ENCODE measurements at places on chromosomes 5 and 9. TPM values are rescaled to one million over a fixed set of nuclear protein-coding genes. Genes with fewer than 3 reads are reported as not detected.

DNA sequence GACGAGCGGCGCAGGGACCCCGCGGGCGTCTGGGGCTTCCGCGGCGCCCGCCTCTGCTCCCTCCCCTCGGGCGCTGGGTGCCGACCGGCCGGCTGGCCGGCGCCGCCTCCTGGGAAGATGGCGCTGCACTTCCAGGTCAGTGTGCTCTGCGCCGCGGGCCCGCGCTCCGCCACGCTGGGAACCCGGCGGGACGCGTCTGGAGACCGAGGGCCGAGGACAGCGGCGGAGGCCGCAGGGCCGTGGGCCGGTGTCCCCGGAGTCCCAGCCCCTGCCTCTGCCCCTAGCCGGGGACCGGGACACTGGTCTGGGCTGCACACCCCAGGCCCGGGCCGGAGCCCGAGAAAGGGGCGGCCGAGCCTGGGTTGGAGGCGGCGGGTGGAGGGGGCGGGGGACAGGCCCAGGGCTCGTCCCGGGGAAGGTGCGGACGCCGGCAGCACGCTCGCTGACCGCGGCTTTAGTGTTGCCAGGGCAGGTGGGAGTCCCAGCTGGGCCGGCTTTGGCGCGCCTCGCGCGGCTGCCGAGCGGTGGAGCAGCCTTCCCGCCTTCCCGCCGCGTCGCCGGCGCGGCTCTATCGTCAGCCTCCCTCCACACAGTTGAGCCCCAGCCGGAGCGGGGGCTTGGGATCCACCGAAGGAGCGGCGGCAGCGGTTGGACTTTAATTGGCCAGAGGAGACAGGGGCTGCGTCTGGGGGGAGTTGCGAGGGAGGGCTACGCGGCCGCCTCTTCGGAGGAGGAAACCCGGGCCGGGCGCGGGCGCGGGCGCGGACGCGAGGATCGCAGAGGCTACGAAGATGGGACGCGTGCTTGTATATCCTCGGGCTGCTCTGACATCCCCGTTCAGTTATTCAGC is at the start of gene RANBP17:
TSS of gene RANBP17 (plus strand) at position 102 of the 850 bp plus-strand sequence.
- peaks cover 3% of the 10 kb centered on the region for H3K4me1 ChIP-seq
- DNase-seq = peak; percentile 64
- 0 out of 2 replicates have a peak within 1 kb of the TSS, but pooled peaks have one; percentile 58 for H3K27ac ChIP-seq
- no peaks in the 10 kb centered on the region for H3K36me3 ChIP-seq
- H3K4me3 ChIP-seq = peak within 1 kb of the TSS; percentile 84

DNA sequence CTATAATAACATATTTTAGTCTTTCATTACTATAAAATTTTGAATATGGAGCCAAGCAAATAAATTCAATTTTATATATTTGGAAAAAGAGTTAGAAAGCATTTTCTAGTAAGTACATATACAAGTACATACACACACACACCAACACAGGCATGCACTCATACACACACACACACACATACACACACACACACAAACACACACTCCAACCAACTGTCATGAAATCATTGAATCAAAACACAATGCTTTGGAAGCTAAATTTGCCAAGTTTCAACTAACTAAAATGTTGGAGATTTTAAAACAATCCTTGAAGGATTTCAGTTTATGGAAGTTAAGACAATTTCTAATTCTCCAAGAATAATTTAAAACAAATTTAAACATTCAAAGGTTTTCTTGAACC is 283.2 kb downstream of the TAF11L14 start:
- H3K4me1 ChIP-seq = peaks cover 7% of the 10 kb centered on the region
- DNase-seq = no peak
- H3K4me3 ChIP-seq = no peak overlapping the region
- no peak overlapping the region for H3K27ac ChIP-seq
- no peaks in the 10 kb centered on the region for H3K36me3 ChIP-seq

- no peak for DNase-seq
- no peaks in the 10 kb centered on the region for H3K36me3 ChIP-seq
- no peak overlapping the region for H3K4me3 ChIP-seq
- H3K4me1 ChIP-seq = no peaks in the 10 kb centered on the region
Observed at GRCh38 chr5:34499001-34499734, 157.0 kb upstream of the RAI14 start.

- no peak overlapping the region for H3K27ac ChIP-seq
- no peaks in the 10 kb centered on the region for H3K4me1 ChIP-seq
- H3K4me3 ChIP-seq = no peak overlapping the region
- no peaks in the 10 kb centered on the region for H3K27me3 ChIP-seq
Observed at GRCh38 chr5:115696141-115696650, 70.4 kb upstream of the TMED7 start.

DNA sequence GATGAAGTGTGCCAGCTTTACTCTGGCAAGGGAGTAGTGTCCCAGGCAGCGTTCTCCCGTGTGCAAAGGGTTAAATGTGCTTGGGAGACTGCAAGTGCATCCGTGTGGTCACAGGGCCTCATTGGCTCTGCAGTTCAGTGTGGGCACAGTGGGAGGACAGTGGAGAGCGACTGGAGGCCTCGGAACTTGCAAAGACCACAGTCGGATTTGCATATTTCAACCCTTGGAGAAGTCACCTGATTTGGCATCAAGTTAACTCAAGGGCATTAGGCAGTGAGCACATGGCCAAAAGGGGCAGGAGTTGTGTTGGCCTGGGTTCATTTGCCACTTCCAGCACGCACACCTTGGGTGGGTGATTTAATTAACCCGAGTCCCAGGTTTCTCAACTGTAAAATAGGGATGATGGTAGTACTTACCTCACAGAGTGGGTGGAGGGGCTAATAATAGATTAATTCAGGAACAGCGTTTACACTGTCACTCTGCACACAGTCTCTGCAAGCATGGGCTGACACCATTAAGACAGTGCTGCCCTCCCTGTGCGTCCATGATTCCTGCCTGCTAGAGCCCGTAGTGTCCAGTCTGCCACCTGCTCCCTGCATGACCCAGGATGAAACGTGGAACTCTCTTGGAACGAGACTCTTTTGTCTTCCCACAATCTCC is 22.7 kb downstream of the JADE2 start:
- H3K27ac ChIP-seq = no peak overlapping the region
- peaks cover 12% of the 10 kb centered on the region for H3K36me3 ChIP-seq
- no peaks in the 10 kb centered on the region for H3K27me3 ChIP-seq

GRCh38 chr5:69509212-69509611 is 16.6 kb downstream of the OCLN start:
- H3K36me3 ChIP-seq = peaks cover 8% of the 10 kb centered on the region
- no peaks in the 10 kb centered on the region for H3K4me1 ChIP-seq
- H3K4me3 ChIP-seq = no peak overlapping the region
- DNase-seq = no peak
- no peaks in the 10 kb centered on the region for H3K27me3 ChIP-seq
- no peak overlapping the region for H3K27ac ChIP-seq

DNA sequence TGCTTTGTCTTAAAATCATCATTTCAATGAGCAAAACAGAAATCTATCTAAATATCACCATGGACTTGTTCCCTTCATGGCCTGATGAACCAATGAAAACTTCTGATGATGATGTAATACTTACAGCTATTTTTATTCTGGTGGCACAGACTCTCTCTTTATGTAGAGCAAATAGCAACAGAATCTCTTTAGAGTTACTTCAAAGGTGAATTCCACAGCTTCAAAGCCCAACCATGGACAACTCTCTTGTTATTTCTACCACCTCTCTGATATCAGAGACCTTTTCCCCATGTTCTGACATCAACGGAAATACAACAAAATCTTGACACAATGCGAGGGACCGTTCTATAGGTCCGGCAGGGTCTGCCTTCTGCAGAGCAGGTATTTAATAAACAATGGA is 70.1 kb downstream of the RETREG1 start:
- no peak overlapping the region for H3K27ac ChIP-seq
- no peaks in the 10 kb centered on the region for H3K27me3 ChIP-seq
- H3K4me1 ChIP-seq = 0 out of 2 replicates have a peak, but pooled peaks cover 2% of the 10 kb centered on the region
- H3K36me3 ChIP-seq = no peaks in the 10 kb centered on the region

GRCh38 chr5:127396490-127397155 is 106.0 kb downstream of the MEGF10 start:
- DNase-seq = no peak
- no peak overlapping the region for H3K4me3 ChIP-seq
- H3K36me3 ChIP-seq = no peaks in the 10 kb centered on the region
- H3K4me1 ChIP-seq = no peaks in the 10 kb centered on the region
- no peaks in the 10 kb centered on the region for H3K27me3 ChIP-seq
- H3K27ac ChIP-seq = no peak overlapping the region

GRCh38 chr9:85575868-85576267 is 165.9 kb downstream of the AGTPBP1 start:
- no peak overlapping the region for H3K27ac ChIP-seq
- H3K4me3 ChIP-seq = no peak overlapping the region
- DNase-seq = no peak
- H3K27me3 ChIP-seq = no peaks in the 10 kb centered on the region
- H3K36me3 ChIP-seq = no peaks in the 10 kb centered on the region

GRCh38 chr9:131585375-131585774 is 40.1 kb downstream of the PRRT1B start:
- H3K27me3 ChIP-seq = no peaks in the 10 kb centered on the region
- H3K36me3 ChIP-seq = peaks cover 6% of the 10 kb centered on the region
- no peaks in the 10 kb centered on the region for H3K4me1 ChIP-seq
- H3K4me3 ChIP-seq = no peak overlapping the region
- no peak overlapping the region for H3K27ac ChIP-seq
- DNase-seq = no peak

DNA sequence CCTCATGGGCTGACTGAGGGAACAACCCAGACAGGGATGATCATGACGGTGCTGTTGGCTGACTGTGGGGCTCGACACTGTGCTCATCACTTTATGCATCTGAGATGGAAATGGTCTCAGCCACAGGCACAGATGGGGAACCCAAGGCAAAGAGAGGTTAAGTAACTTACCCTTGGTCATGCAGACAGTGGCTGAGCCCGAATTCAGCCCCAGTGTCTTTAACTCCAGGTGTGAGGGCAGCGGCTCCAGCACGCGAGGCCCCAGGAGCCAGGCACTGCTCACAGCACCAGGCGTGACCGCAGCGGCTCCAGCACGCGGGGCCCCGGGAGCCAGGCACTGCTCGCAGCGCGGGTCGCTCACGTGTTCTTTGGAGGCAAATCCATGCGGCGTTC is 45.3 kb upstream of the FCN1 start:
- no peaks in the 10 kb centered on the region for H3K27me3 ChIP-seq
- no peak overlapping the region for H3K4me3 ChIP-seq
- no peak for DNase-seq
- no peaks in the 10 kb centered on the region for H3K36me3 ChIP-seq
- no peaks in the 10 kb centered on the region for H3K4me1 ChIP-seq

- H3K4me1 ChIP-seq = no peaks in the 10 kb centered on the region
- H3K27me3 ChIP-seq = no peaks in the 10 kb centered on the region
- no peak overlapping the region for H3K4me3 ChIP-seq
Observed at GRCh38 chr9:122822056-122822455, 6.3 kb downstream of the PDCL start.

- H3K36me3 ChIP-seq = no peaks in the 10 kb centered on the region
- no peak for DNase-seq
- H3K4me3 ChIP-seq = no peak overlapping the region
- H3K4me1 ChIP-seq = no peaks in the 10 kb centered on the region
- H3K27me3 ChIP-seq = no peaks in the 10 kb centered on the region
- H3K27ac ChIP-seq = no peak overlapping the region
Observed at GRCh38 chr9:117926031-117926658, 221.9 kb downstream of the TLR4 start.

- peaks cover 16% of the 10 kb centered on the region for H3K36me3 ChIP-seq
- no peak overlapping the region for H3K4me3 ChIP-seq
- DNase-seq = no peak
Observed at GRCh38 chr5:146474065-146474464, 26.9 kb downstream of the TCERG1 start.

- no peak overlapping the region for H3K27ac ChIP-seq
- peaks cover 5% of the 10 kb centered on the region for H3K4me1 ChIP-seq
Observed at GRCh38 chr9:107751567-107752210, 262.1 kb upstream of the KLF4 start.

The SPATA31D4 gene
- not detected for total RNA-seq

The SEMA6A gene
- total RNA-seq = 277 TPM

The AHRR gene
- 1.4 TPM for total RNA-seq

The TEX48 gene
- not detected for total RNA-seq

The C7 gene
- not detected for total RNA-seq

The CFAP157 gene
- not detected for total RNA-seq

The CTSV gene
- 113 TPM for total RNA-seq

The MSX2 gene
- 0.38 TPM for total RNA-seq

The ADAMTSL1 gene
- 0.90 TPM for total RNA-seq

The SLC36A2 gene
- not detected for total RNA-seq
